WTC11 (cell line): ENCODE measurements at places on chromosomes 1 and 21. TPM values are rescaled to one million over a fixed set of nuclear protein-coding genes. Genes with fewer than 3 reads are reported as not detected.

The SLAMF9 gene
- total RNA-seq, result not detected in 3 replicates

- H3K4me1 ChIP-seq, result no peaks in the 10 kb centered on the region
- H3K36me3 ChIP-seq, result no peaks in the 10 kb centered on the region
- H3K27ac ChIP-seq, result peak overlapping the region; percentile 15
Observed at GRCh38 chr1:9302745-9303524, 10.2 kb downstream of the SPSB1 start.

The NUF2 gene
- 25.9 to 32.9 TPM (median 26.1 TPM) in 3 replicates for total RNA-seq

DNA sequence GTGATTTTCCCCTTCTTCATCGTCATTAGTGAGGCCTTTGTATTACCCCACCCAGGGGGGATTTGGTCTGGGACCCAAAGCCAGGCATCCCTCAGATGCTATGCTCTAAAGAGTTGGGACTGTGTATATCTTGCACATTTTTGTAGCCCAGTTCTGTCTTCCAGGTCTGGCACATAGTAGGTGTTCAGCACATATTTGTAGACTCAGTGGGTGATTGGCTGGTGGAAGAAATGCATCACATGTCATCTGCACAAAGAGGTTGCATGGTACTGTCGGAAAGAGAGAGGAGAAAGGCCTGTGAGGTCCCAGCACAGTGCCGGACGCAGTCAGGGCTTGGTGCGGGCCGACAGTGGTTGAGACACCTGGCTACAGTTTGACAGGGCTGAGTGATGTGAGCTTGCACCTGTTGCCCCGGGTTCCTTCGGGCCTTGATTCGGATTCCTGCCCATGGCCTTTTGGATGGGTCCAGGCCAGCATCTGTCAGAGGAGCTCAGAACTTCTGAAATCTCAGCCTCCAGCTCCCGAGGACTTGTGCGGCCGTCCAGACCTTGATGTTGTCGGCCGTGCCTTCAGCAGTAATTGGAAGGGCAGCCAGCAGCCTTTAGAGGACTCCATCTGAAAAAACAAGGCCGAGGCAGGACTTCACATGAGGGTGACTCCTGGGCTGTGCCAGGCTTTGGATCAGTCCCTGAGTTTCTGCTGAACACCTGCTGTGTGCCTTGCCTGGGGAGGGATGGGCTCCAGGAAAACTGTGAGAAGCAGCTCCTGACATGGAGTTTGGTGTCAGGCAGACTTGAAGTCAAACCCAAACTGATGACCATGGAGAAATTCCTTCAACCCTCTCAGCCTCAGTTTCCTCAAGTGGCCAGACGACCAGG lies 40.9 kb upstream of the PADI1 start:
- H3K4me3 ChIP-seq, result no peak overlapping the region
- peaks cover 33% of the 10 kb centered on the region for H3K27me3 ChIP-seq
- no peak for DNase-seq

The UBE2U gene
- not detected in 3 replicates for total RNA-seq

- no peak overlapping the region; the same call in 1 of the 2 replicates for H3K27ac ChIP-seq
- no peaks in the 10 kb centered on the region for H3K27me3 ChIP-seq
- DNase-seq, result no peak
- no peaks in the 10 kb centered on the region for H3K36me3 ChIP-seq
- H3K4me3 ChIP-seq, result no peak overlapping the region
Observed at GRCh38 chr1:27138368-27138767, 16.6 kb downstream of the SLC9A1 start.

- no peak overlapping the region for H3K27ac ChIP-seq
- DNase-seq, result no peak
- no peaks in the 10 kb centered on the region for H3K36me3 ChIP-seq
Observed at GRCh38 chr1:26037904-26038303, 8.0 kb downstream of the SLC30A2 start.

- H3K27ac ChIP-seq, result no peak overlapping the region
- H3K36me3 ChIP-seq, result no peaks in the 10 kb centered on the region
- no peaks in the 10 kb centered on the region for H3K27me3 ChIP-seq
- no peak for DNase-seq
Observed at GRCh38 chr1:66346057-66346795, 187.7 kb upstream of the SGIP1 start.

DNA sequence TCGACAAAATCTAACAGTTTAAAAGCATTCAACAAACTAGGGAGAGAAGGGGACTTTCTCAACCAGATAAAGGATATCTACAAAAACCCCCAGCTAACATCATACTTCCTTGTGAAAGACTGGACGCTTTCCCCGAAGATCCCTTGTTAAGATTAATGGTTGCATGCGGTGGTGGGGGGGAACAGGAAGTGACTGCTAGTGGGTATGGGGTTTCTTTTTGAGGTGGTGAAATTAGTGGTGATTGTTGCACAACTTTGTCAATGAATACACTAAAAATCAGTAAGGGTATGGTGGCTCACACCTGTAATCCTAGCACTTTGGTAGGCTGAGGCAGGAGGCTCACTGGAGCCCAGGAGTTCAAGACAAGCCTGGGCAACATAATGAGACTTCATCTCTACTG lies 26.9 kb upstream of the EYA3 start:
- no peaks in the 10 kb centered on the region for H3K36me3 ChIP-seq
- H3K27ac ChIP-seq, result no peak overlapping the region
- H3K4me1 ChIP-seq, result no peaks in the 10 kb centered on the region

DNA sequence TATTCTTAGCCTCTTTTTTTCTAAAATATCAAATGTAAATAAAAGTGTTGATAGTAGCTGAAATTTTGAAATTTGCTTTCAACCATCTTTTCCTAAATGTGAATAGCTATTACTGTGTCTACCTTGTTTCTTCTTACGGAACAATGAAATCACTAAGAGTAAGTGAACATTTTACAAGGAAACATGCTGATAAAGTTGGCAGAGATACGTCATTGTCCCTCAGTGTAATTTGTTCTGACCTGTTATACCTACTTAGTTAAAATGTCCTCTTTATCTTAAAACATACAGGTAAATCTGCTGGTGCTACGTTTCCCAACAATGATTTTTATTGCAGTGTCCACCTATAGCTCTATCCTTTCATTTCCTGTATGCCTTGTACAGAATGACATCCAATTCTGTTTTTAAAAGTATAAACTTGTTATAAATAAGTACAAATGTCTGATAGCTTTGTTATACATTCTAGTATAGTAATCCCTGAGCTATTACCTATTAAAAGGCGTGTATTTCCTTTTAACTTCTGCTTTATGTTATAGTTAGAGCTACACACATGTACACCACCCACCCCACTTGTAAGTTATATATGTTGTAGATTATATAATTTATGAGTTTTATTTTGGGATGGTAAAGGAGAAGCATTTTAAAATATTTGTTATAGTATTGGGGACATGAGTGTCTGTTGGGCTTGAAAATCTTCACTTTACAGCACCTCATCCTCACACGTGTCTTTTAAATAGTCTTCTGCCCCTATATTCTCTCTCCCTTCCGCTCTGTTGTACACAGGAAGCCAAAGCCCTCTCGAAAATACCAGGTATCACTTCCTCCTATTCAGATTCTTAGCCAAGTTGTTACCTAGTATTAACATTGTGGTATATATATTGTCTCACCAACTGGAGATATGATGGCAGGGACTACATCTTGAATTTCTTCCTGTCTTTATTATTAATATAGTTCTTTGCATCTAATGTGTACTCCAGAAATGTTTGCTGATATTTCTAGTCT lies 25.2 kb downstream of the LAMC1 start:
- H3K4me3 ChIP-seq, result no peak overlapping the region
- no peak overlapping the region for H3K27ac ChIP-seq
- no peaks in the 10 kb centered on the region for H3K27me3 ChIP-seq
- H3K36me3 ChIP-seq, result no peaks in the 10 kb centered on the region; the same call in 1 of the 2 replicates
- DNase-seq, result no peak

The ITLN2 gene
- total RNA-seq, result 5.9 to 7.8 TPM (median 7.0 TPM) in 3 replicates

DNA sequence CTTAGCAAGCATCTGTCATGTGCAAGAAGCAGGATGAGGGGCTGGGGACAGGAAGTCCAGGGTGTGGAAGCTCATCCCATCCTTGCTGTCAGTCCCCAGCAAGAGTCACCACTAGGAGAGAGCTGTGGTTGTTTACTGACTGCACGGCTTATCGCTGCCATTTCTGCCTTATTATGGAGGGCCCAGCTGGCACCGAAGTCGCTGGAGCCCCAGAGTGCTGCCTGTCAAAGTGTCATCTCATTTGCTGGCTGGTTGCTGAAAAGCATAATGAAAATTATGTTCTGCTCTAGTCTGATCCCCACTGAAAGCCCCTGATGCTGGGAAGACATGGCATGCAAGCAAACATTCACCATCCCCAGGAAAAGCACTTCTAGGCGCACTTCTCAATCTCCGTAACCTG lies 642.7 kb downstream of the NPHP4 start:
- peaks cover 13% of the 10 kb centered on the region for H3K27me3 ChIP-seq
- H3K4me3 ChIP-seq, result no peak overlapping the region
- H3K4me1 ChIP-seq, result no peaks in the 10 kb centered on the region
- DNase-seq, result no peak
- peaks cover 53% of the 10 kb centered on the region for H3K36me3 ChIP-seq
